HCT116 (cell line): ENCODE measurements at places on chromosomes 2 and 18.

- no peak for DNase-seq
These were observed 125.4 kb upstream of the ACKR3 start for GRCh38 chr2:236444187-236444586.

DNA sequence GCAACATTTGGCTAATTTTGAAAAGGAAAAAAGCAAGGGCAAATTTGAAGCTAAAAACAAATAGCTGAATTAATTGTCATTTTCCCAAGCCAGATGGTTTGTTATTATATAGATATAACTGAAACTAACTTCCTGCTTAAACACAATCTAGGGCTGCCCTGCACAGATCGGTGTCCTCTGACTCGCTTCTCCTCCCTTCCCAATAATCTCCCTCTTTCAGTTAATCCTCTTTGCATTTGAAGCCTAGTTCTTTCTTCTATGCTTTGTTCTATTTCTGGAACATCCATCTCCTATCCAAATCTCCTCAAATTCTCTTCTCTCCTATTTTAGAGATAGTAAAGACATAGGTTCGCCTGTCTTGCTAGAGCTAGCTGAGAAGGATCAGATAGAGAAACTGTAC, 328.1 kb downstream of the SLC8A1 start:
- DNase-seq, result no peak

GRCh38 chr2:185583058-185583816, 155.4 kb upstream of the FSIP2 start:
- DNase-seq, result peak; percentile 78

GRCh38 chr18:63907664-63908063, at the start of gene SERPINB10:
Gene SERPINB10 (plus strand): TSS chr18:63907958. CDS start chr18:63915511, 7,553 bp downstream.
- DNase-seq, result no peak

- no peak for DNase-seq
These were observed 384.7 kb upstream of the RAB12 start for GRCh38 chr18:8224576-8224975.

- no peak for DNase-seq
These were observed 83.2 kb downstream of the CD8B2 start for GRCh38 chr2:106570316-106570715.

DNA sequence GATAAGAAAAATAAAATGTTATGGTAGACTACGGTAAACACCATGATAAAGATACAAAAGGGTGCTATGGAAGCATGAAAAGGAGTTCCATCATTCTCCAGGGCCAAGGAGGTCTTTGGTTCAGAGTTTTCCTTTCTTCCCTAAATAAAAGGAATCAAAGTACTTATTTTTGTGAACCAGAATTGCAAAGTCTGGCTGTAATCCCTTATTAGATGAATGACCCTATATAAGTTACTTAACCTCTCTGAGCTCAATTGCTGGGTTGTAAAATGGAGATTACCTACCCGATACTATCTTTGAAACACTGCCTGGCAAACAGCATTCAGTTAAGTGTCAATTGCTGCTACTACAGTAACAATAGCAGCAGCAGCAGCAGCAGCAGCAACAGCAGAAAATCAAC, 90.0 kb downstream of the C2orf74 start:
- no peak for DNase-seq

- no peak for DNase-seq
These were observed 4.4 kb downstream of the RAMP1 start for GRCh38 chr2:237863689-237864443.

DNA sequence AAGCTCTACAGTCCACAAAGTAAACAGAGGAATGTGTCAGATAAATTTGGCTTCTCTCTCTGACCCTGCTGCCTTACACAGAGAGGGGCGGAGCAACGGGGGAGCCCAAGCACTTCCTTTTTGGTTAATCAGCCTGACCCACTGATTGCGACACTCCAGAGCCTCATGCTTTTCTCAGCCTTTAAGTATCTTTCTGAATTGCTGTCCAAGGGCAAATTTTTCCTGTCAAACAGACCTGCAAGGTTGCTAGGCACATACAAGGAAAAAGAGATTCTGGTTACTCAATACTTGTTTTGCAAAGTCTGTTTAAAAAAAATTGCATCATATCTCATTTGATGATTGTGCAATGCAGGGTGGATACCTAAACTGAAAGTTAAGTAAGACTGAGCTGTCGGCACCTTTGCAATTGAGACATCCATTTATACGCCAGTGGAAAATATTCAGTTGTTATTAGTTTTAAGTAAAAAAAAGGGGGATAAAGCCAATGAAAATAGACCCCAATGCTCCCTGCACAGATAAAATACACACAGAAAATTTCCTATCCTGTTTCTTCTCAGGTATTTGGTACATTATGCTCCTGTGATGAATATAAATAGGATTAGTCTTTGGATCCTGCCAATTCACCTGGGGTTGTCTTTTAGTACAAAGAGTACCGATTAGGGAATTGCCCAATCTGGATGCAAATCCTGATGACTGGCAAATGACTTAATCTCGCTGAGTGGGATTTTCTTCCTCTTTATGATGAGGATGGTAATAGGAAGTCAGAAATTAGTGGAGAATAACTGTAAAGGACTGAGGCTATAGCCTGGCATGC, 260.2 kb upstream of the TRIB2 start:
- peak; percentile 48 for DNase-seq

- no peak for DNase-seq
These were observed 215.7 kb downstream of the WDPCP start for GRCh38 chr2:63372549-63372948.

DNA sequence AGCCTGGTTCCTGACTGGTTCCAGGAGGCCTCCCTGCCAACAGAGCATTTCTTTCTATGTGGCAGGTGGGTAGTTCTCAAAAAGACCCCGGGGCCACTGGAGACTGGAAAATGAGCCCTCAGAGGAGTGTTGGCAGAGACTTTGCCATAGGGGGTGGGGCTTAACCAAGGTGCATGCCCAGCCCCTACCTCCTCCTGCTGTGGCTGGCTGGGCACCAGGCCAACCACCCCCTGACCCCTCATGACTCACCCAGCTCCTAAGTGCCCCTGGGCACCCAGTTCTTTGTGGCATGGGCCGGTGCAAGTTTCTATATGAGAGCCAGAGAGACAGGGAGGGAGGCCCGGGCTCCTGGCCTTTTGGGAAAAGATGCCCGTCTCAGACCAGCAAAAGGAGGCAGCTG, 98.2 kb upstream of the SMAD2 start:
- no peak for DNase-seq

GRCh38 chr2:207289295-207290018, 123.7 kb upstream of the KLF7 start:
- no peak for DNase-seq

DNA sequence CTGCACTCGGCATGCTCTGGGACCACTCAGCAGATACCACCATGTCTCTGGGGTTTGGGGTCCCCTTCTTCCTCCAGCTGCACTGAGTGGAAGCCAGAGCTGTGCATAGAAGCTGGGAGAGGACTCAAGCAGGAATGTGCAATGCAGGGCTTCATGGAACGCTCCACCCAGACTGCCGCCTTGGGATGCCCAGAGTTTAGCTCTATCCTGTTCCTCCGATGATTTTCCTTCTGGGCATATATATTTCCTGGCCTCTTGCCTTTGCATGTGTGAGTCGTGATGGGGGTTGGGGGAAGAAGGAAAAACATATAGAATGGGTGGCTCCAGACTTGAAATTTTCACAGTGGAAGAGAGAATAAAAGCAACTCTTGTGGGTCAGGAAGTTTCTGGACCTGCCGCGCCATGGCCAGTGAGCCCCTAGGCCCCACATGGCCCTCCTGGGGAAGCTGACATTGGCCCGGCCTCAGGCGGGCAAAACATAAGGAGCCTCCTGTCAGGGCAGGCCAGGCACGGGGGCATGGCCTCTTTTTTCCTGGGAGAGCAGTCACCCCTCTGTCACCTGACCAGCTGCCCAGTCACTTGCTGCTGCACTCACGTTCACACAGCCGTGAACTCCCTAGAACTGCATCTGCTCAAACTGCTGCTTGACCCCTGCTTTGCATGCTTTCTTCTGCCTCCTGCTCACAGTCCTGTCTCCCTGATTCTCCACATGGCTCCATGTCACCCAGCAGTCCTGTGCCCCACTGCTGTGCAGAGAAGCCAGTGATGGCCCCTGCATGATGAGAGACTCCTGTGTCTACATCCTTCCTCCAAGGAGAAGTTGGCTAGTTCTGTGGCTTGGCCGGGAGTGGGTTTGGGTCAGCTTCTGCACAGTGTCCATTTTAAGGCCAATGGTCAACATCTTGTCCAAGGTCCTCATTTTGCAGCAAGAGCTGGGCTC, 197.8 kb downstream of the CTIF start:
- no peak for DNase-seq

DNA sequence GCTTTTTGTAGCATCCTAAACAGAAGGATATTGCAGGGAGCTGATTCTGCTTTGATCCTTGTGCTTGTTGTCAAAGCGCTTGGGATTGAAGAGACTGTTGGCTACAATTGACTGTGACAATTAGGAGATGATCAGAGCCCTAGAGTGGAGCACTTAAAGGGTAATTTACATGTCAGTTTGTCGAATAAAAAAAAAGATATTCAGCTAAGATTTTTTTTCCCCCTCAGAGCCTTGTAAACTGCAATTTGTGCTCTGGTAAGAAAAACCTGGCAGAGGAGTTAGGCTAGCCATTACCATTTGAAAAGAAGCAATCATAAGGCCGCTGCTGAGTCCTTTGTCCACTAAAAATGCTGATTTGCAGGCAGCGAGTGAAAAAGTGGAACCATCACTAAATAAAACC, 47.8 kb upstream of the ZEB2 start:
- no peak for DNase-seq

DNA sequence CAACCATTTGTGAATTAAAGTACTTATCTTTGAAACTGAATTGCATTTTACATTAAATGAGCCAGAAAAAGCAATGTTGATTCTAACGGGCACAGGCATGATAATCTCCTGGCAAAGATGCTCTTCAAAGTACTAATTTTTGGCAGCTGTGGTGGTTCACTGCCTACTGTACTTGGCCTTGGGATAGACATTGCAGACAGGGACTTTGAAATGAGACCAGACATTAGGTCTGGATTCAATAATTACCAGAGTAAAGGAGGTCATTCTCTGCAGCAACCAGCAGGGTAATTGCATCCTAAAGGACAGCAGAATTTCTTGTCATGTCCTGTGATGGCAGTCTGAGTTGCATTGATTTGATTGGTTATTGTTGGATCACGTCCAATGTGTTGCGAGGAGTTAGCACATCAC, 986.5 kb downstream of the TDRD15 start:
- DNase-seq, result no peak

DNA sequence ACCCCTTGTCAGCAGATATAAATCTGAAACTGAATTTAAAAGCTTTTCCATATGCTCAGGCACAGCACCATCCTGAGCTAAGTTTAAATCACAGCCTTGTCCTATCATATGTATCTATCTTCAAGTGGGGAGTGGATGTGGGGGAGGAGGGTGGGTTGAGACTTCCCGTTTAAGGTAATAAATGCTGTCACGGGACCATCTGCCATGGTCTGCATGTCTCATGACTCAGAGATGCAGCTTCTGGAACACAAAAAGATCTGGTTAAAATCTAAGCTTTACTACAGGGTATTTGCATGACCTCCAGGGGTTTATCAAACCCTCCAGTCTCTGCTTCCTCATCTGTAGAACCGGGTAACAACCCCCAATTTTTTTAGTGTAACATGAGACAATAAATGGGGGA, 377.7 kb upstream of the ST6GAL2 start:
- DNase-seq, result no peak

GRCh38 chr2:14180333-14180732, 452.2 kb upstream of the LRATD1 start:
- DNase-seq, result no peak

GRCh38 chr2:59540864-59541263, 1012.6 kb downstream of the BCL11A start:
- DNase-seq, result no peak

GRCh38 chr2:151823651-151824050, 4.6 kb downstream of the ARL5A start:
- no peak for DNase-seq

- peak; percentile 99 for DNase-seq
These were observed 5.4 kb upstream of the ITGB6 start for GRCh38 chr2:160205505-160205904.

GRCh38 chr2:64608867-64609226, 44.9 kb downstream of the SERTAD2 start:
- DNase-seq, result no peak

DNA sequence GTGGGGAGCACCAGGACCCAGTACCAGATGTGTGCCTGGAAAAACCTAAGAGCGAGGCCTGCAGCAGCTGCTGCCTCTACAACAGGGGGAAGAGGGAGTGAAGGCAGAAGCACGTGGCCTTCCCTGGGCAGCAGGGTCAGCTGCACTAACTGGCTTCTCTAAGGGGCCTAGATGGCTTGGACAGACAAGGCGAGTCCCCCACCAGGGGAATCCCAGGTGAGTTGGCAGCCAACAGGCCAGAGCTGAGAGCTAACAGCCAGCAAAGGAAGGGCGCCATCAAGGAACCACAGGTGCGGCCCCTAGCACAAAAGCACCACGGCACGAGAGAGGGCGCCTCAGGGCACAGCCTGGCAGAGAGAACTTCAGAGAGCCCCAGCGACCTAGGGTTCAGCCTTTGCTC, 19.8 kb upstream of the MAL start:
- no peak for DNase-seq

DNA sequence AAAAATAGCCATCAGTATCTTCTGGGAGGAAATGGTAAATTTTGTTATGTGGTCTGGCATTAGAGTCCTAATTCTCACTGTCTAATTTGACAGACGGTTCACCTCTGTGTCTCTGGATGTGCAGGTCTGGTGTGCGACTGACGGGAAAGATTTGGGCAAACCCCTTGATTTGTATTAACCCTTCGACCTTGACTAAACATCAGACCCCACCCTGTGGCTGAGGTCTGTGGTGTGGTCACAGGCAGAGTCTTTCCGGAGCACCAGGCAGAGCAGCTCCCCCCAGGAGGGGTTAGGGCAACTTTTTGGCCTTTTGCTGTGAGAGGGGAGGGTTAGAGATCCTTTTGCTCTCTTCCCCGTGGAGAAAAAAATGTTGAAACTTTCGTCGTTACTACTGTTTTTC, 6.4 kb downstream of the TWIST2 start:
- no peak for DNase-seq

DNA sequence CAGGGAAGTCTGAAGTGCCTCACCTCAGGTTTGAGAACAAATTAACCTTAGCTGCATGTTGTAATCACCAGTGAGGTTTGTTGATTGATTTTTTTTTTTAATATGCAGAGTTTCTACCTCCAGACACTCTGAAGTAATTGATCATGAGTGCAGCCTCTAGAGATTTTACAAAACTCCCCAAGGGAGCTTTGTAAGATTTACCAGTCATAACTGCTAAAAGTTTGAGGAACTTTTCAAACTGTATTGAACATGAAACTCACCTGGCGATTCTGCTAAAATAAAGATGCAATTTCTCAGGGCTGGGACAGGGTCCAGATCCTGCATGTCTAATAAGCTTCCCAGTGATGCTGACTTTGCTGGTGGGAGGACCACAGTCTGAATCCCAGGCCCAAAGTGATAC, 339.6 kb upstream of the DCC start:
- no peak for DNase-seq

- DNase-seq, result peak; percentile 41
These were observed 18.8 kb downstream of the KLHL41 start for GRCh38 chr2:169528271-169528701.

DNA sequence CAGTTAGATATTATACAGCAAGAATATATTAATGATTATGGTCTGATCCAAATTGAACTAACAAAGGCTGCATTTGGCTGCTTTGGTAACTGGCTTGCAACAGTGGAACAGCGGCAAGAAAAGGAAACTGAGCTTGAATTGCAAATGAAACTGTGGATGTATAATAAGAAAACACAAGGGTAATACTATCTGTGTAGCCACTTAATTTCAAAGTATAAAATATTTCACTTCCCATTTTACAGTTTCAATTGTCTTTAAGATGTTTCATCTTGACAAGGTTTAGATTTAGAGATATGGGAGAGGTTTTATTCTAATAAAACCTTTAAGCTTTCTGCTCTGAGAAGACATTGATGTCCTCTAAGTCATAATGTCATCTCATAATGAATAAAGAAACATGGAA, 23.8 kb downstream of the WDR75 start:
- no peak for DNase-seq
